Fibroblast of lung (primary cell): ENCODE measurements at places on chromosomes 7 and 10.
A peak's percentile ranks its signal among the peaks of the same experiment; 100 is the strongest.

- DNase-seq = no peak
These were observed 20.7 kb downstream of the GTF2IRD1 start for GRCh38 chr7:74474271-74474865.

DNA sequence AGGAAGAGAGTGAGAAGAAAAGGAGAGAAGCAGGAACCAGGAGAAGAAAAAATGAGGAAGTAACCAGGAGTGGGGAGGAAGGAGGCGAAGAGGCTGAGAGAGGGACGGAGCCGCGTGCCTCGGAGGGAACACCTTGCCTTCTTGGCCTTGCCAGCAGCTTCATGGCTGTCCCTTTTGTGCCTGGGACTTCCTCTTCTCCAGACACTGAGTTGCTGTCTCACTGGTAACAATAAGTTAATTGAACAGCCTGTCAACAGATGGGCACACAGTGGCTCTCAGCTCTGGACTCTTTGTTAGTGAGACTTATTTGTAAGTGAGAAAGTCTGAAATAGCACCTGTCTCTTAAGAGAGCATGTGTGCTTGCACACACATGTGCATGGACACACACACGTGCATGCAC lies 83.2 kb downstream of the GATA3 start:
- DNase-seq = no peak

DNA sequence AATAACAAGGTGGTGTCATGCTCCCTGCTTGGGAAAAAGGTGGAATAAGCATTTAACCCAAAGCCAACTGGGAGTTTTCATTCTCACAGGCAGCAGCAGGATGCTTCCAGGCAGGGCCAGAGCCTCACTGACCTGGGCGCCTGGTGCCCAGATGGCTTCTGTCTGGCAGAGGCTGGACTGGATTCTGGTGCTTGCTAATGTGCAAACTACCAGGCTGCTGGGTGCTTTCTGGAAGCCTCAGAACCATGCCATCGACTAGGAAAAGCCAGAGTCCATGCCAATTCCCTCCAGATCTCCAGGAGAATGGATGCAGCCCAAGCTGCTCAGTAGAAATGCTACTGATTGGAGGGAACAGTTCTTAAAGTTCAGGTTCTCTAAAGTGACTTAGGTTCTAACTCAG lies 36.2 kb downstream of the VIPR2 start:
- DNase-seq = no peak

- DNase-seq = peak; percentile 73
These were observed 42.7 kb downstream of the PLAU start for GRCh38 chr10:73953665-73954064.

DNA sequence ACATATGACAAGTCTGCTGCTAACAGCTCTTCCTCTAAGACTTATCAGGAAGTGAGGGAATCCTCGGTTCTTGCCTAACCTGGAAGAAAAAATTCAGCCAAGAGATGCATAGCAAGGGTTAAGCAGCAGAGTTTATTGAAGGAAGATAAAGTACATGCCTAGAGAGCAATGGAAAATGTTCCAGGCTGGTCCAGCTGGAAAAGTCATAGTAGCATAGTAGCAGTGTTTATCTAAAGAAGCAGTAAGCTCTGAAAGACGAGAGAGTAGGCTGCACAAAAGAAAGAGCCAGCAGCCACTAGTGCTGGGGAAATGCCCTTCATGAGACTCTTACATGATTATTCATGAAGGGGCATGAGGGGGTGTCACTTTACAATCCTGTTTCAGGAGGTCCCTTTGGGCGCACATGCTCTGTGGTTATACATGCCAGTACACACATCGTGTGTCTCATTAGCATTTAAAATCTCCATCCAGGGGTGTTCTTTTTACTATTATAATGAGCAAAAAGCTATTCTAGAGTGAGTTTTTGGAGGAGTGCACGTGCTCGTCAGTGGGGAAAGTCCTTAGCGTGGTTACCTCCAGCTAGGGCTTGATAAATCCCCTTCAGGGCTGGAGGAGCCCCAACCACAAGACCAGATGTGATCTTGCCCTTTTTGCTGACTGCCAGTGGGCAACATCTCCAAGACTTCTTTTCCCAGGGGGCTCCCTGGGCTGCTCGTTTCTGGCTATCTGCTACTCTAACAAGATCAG lies 716.1 kb downstream of the PARD3 start:
- no peak for DNase-seq

DNA sequence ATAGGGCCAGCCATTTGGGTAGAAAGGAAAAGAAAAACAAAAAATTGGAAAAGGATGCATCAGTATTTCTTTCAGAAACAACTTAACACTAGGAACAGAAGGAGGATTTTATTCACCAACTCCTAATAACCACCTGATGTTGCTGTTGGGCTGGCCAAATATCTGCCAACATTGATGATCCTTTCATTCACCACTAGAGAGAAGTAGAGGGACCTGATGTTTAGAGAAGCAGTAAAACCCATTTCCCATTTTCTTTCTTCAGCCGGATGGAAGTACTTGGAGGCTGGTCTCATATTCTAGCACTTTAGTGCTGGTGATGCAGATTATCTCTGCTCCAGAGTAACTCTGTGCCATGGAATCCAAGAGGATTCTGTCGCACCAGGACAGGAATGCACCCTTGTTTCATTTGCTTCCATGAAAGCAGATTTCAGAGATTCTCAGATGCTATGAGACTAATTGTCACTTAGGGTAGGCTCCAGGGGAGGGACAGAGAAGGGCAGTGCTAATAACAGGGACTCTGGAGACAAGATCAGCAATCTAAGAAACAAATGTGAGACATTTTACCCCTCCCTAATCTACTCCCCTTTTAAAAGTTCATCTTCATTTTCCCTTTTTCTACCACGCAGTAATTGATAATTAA lies 3.1 kb downstream of the KLLN start:
- peak; percentile 65 for DNase-seq

GRCh38 chr10:803041-803741 lies 113.7 kb upstream of the DIP2C start:
- no peak for DNase-seq

DNA sequence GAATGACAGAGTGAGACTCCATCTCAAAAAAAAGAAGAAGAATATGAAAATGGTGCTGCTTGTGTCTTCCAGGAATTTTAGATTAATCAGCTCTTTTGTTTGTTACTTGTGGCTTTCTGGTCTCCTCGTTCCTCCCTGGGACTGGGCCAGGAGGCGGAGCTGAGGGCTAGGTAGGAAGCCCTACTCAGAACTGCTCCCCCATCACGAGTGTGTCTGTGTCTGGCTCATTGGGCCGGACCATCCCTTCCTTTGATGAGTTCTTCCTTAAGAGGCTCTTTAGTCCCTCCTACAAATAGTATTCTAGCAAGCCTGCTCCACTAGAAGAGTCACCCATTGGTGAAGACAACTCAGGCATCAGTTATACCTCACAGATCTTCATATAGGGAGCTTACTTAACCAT lies 56.8 kb upstream of the YAE1 start:
- DNase-seq = no peak

GRCh38 chr7:24863626-24864025 lies 106.4 kb upstream of the GSDME start:
- DNase-seq = no peak

- DNase-seq = no peak
These were observed 53.2 kb downstream of the BPGM start for GRCh38 chr7:134699899-134700298.
